ENCODE measurements at places on chromosomes 3 and 15.

DNA sequence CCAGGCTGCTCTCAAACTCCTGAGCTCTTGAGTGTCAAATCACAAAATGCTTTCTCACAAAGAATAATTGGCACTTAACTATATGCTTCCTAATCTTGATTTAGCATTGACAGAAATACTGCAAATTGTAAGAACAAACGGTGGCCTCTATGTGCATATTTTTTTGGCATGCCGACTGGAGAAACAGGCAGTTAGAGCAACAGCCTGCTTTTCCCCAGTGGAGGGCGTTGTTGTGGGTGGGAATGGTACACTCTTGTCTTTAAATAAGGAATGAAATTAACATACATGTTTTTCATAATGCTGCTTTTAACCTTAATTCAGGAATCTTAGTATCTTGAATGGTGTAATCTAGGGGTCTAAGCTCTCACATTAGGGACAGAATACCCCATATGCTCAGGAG is 31.1 kb upstream of the SV2B start:
- no peak for DNase-seq

GRCh38 chr3:128456776-128457715 is 9.6 kb downstream of the DNAJB8 start:
- no peak for DNase-seq

- no peak for DNase-seq
Observed at GRCh38 chr15:100623301-100623700, 20.9 kb downstream of the ASB7 start.

DNA sequence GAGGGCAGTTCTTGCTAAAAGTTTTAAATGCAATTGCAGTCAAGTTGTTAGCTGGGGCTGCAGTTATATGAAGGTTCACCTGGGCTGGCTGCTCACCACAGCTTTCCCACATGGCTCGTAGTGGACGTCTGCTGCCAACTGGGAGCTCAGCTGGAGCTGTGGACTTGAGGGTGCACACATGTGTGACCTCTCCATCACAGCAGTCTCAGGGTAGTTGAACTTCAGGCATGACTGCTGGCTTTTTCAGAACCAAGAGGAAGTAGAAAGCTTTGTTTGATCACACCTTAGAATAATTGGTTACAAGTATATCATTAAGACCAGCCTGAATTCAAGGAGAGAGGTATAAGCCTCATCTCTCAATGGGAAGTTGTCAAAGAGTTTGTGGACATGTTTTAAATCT is 74.1 kb downstream of the CHL1 start:
- DNase-seq = no peak

DNA sequence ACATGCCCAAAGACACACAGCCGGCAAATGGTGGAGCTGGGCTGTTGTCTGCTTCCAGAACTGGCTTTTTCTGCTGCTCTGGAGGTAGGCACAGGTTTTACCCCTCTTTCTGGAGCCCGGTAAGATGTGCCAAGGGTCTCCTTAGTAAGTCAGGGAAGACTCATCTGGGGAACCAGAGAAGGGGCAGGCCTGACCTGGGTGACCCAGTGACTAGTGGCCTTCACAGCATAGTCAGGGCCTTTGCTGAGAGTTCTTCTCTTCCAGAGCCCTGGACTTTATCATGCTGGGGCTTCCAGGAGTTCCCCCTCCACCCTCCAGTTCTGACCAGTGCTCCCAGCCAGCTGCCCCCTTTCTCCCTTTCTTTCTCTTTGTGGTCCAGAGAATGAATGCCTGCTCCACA is 3.2 kb downstream of the CD276 start:
- DNase-seq = no peak

- DNase-seq = no peak
Observed at GRCh38 chr3:186512570-186513302, 31.4 kb downstream of the CRYGS start.

DNA sequence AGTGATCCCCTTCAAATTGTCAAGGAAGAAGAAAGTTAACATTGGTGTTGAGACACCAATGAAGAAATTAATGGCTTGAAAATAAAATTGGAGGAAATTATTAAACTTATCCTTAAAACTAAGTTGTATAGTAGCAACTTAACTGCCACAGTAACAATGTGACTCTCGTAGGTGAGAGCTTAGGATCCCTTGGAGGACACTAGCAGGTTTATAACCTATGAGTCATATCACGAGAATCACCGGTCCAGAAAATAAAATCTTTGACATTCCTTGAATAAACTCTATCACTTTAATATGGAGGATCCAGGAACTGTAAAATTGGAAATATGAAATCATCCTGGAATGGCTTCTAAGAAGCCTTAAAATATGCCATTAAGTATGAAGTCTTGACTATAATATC is 2.1 kb downstream of the GHSR start:
- DNase-seq = no peak

DNA sequence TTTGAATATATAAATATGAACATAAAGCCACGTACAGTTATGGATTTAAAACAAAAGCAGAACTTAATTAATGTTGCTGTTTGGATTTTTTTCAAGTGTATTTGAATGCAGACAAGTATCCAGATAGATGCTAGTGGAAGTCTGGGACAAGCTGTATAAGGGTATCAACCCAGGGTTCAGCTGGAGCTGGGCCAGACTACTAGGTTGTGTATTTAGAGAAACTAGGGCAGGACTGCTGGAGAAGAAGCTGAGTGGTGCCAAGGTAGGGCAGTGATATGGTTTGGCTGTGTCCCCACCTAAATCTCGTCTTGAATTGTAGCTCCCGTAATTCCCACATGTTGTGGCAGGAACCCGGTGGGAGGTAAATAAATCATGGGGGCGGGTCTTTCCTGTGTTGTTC is 189.8 kb upstream of the CTDSPL start:
- no peak for DNase-seq

DNA sequence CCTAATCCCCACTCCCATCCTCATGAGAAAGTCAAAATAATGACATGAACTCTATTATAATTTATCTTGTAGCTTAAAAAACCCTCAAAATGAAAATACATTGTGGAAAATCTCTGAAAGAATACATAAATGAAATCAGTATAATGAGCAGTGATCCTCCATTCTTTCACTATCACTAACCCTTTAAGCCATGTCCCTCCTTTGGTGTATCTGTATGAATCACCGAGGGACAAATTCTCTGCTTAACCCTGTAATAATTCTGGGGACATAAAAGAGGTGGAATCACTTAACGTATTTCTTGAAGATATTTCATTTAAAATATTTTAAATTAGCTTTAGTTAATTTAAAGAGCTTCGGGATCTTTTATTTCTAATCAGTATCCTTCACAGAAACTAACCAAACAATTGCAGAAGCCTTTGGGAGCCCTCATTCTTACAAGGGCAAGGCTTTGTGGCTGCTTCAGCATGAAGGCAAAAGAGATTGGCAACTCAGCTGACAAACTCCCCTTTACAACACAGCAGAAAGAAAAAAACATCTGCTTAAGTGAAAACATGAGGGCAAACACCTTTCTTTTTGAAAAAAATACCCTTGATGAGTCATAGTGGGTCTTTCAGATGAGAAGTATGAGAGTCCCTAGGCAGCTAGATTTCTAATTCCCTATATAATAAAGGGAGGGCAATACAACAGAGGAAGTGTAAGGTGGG is 44.0 kb upstream of the ALCAM start:
- DNase-seq = no peak

DNA sequence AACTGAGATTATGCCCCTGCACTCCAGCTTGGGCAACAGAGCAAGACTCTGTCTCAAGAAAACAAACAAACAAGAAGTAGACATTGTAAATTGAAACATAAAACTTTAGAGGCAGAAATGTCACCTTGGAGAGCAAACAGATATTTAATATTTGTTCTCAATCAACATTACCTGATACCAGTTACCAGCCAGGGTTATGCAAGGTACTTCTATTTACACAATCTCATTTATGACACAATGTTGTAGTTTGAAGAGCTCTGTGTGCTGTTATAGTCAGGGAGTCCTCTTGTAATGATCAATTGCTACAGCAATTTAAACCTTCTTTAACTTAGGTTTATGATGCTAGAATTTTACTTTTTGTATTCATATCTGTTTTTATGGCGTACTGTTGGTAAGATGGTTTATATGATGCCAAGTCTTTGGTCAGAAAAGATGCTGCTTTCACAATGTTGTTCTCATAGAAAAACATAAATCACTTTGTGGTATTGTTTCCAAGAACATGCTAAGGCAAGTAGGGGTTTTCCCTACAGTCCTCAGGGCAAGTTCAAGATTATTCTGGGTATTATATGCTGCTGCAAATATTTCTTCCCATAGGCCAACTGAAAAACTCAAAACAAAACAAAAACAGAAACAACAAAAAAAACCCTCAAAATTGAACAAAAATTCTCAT is 173.5 kb downstream of the TNIK start:
- peak; percentile 18 for DNase-seq

- DNase-seq = no peak
Observed at GRCh38 chr3:60636846-60637245, 614.4 kb downstream of the FHIT start.

- DNase-seq = no peak
Observed at GRCh38 chr15:30941520-30941919, 37.8 kb downstream of the FAN1 start.

DNA sequence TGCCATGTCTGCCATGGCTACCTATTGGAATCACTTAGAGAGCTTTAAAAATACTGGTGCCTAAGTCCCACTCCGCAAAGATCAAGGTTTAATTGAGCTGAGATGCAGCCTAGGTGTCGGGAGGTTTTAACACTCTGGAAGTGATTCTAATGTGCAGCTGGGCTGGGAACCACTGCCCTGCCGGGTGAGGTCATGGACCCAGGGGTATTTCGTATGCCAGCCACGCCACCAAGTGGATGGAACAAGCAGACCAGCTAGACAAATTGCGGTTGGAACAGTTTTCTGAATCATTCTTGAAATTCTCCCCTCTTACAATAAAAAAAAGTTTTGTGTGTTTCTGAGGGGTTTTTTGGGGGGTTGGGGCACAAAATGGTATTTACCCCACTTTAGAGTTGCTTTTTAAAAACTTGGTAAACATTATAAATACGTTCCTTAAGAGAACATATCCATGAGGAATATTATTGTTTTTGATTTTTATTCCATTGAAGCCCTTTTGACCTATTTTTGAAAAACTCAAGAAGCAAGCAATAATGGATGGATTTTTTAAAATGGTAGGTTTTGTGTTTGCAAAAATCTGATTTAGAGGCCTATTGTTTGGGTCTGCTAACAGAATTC is 66.2 kb upstream of the CSTA start:
- peak; percentile 43 for DNase-seq

- no peak for DNase-seq
Observed at GRCh38 chr3:106906074-106906473, 471.2 kb upstream of the CCDC54 start.

DNA sequence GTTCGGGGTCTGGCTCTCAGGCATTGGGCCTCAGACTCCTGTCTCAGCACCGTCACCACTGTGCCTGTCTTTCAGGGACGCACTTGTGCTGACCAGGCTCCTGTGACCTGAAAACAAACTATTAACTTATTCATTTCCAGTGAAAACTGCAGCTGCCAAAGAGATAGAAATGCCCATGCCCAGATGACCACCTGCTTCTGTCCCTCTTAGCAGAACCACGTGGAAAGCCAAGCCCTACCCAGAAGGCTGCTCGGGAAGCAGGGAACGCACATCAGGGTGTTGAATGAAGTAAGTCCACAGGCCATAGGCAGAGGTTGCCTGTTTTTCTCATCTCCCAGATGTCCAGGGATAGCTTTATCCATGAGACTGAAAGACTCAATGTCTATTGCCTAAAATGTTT is 219.3 kb downstream of the EBLN2 start:
- DNase-seq = no peak

- no peak for DNase-seq
Observed at GRCh38 chr3:194962056-194962455, 276.4 kb downstream of the FAM43A start.

DNA sequence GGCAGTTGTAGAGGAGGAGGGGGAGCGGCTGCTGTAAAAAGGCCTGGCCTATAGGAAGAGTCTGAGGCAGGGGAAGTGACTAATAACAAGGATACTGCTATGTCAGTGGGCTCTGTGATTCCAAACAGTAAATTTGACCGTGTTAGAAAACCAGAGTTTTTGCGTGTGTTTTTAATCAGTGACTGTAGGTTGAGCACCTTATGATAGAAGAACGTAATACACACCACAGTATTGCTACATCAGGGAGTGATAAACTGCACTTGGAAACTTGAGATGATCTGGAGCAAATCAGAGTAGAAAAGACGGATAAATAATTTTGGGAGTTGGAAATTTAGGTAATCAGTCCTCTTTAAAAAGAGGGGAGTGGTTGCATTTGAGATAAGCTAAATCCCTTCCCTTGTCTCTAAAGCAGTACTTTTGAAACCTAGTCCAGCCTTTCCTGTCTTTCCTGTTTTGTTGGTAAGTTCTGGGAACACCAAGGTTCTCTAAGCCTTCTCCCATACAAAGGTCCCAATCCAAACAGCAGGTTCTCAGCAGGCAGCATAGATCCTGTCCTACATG is 130.5 kb upstream of the NR2E3 start:
- no peak for DNase-seq

GRCh38 chr3:198107840-198108734 is 148.1 kb downstream of the LMLN start:
- no peak for DNase-seq

- DNase-seq = no peak
Observed at GRCh38 chr15:36881516-36881915, 218.8 kb downstream of the MEIS2 start.

GRCh38 chr3:72013084-72013483 is 228.1 kb upstream of the PROK2 start:
- no peak for DNase-seq

GRCh38 chr3:126983276-126983652 is 349 bp downstream of the PLXNA1 start:
- DNase-seq = no peak

DNA sequence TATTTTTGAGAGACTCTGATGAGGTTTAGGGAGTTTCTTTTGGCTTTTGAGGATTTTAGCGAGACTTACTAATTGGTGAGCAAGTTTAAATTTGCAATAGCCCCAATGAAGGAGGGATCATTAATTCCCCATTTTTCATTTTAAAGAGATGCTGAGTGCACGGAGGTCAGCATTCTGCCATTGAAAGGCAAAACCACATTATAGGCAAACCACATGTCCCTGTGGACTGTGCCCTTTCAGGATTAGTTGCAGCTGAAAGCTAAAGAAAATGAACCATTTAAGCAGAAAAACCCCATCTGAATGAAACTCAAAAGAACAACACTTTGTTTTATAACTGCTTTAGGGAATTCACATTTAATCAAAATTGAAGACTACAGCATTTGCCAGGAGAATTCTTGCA is 246.5 kb downstream of the PDZRN3 start:
- DNase-seq = no peak

GRCh38 chr3:29583861-29584260 is 303.0 kb downstream of the RBMS3 start:
- no peak for DNase-seq

- DNase-seq = no peak
Observed at GRCh38 chr15:41932511-41933289, 38.8 kb upstream of the SPTBN5 start.

GRCh38 chr3:170095771-170096170 is 58.0 kb downstream of the GPR160 start:
- no peak for DNase-seq

DNA sequence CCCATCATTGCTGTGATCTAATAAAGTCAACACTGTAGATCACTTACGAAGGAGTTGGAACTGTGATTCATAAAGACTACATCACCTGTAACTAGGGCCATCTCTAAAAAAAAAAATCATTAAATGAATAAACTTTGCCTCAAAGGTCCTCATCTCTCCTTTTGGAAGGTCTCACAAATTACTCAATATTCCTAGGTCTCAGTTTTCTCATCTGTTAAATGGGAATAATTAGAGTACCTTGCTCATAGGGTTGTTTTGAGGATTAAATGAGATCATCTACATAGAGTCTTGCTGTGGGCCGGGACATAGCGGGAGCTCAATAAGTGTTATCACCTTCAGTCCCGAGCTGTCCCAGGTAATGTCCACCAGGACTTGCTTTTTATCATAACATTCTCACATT is 335.1 kb upstream of the PROK2 start:
- DNase-seq = no peak

Measured in CD4-positive, alpha-beta T cell treated with Interleukin-1 beta for 1 hour (primary cell).